ENCODE measurements at places on chromosomes 7 and 10.

GRCh38 chr7:21054427-21055112, 267.9 kb upstream of the SP8 start:
- DNase-seq = no peak

GRCh38 chr10:71648933-71649320, 70.7 kb downstream of the C10orf105 start:
- DNase-seq = no peak

DNA sequence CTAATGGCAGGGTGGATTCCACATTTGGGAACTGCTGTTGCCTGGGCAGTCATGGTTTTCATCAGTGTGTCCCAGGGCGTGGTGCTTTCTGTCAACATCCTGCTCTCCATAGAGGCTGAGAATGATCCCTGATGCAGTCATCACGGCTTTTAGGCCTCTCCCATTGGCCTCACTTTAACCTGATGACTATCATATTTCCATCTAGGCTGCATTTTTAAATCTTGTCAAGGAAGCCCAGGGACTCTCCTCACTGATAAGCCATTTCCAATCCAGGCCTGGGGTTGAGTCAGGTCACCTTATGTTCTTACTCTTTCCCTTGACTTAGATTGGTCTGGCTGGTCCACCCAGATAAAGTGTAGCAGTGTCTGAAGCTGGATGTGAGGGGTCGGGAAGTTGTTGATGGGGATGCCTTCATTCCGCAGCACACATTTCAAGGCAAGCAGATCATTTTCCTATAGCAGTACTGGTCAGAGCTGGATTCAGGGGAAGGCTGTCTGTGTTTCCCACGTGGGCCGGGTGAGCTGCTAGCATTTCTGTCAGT, 177.0 kb downstream of the AUTS2 start:
- no peak for DNase-seq

GRCh38 chr10:102888048-102888447, 18.8 kb downstream of the AS3MT start:
- DNase-seq = no peak

GRCh38 chr7:87933605-87933952, 472 bp upstream of the ADAM22 start:
- no peak for DNase-seq

- DNase-seq = no peak
Measured at GRCh38 chr7:128893251-128894100, 17.0 kb downstream of the KCP start.

- DNase-seq = no peak
Measured at GRCh38 chr10:855671-856070, 75.8 kb downstream of the LARP4B start.

- no peak for DNase-seq
Measured at GRCh38 chr10:26215935-26216584, 514 bp upstream of the GAD2 start.

DNA sequence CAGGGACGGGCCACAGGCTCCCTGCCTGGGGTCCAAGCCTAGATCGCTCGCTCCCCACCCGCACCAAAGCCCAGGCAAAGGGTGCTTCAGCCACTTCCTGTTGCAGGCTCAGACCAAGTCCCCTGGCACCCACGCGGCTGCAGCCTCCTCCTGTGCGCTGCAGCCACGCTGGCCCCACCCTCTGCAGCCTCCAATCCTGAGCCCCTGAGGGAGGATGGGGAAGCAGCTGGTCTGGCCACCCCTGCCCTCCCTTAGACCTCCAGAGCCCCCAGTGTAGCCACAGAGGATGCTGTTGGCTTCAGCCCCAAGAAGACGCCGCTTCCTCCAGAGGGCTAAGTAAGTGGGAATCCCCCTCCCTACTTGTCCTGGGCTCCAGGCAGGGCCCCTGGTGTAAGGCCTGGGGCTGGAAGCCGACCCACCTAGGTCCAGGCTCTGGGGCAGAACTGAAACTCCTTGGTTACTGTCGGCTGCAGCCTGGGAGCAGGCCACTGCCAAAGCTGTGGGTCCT, 9.4 kb downstream of the LIMK1 start:
- DNase-seq = no peak

- no peak for DNase-seq
Measured at GRCh38 chr7:81114633-81115032, 195.8 kb upstream of the SEMA3C start.

DNA sequence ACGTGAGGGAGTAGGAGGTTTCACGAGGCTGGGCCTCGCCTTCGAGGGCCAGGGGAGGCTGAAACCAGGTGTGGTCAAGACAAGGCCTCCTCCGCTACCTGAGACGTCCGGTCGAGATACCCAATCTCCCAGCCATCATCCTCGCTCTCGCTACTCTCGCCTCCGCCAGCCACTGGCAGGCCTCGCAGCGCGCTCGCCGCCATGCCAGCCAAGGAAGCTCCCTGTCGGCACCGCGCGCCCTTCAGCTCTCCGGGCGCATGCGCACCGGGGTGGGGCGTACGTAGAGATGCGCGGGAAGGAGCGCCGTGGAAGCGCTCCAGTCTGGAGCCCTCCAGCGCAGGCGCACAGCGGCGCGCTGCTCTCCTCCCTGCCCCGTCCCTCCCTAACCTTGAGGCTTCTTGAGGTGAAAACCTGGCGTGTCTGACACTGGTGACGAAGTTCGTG, at the start of gene ASZ1:
Gene ASZ1, minus strand, starts transcription at position 236 of the 444 bp plus-strand sequence. Its CDS starts 33 bp downstream, at position 203.
- no peak for DNase-seq

GRCh38 chr7:33933611-33934281, 28.4 kb downstream of the BMPER start:
- no peak for DNase-seq

All from HuH-7.5 (cell line).